Hematopoietic multipotent progenitor cell treated with erythropoietin and hydrocortisone succinate and interleukin-3 and kit ligand, for 17 days (in vitro differentiated cells): ENCODE measurements at places on chromosomes 4 and X.

DNA sequence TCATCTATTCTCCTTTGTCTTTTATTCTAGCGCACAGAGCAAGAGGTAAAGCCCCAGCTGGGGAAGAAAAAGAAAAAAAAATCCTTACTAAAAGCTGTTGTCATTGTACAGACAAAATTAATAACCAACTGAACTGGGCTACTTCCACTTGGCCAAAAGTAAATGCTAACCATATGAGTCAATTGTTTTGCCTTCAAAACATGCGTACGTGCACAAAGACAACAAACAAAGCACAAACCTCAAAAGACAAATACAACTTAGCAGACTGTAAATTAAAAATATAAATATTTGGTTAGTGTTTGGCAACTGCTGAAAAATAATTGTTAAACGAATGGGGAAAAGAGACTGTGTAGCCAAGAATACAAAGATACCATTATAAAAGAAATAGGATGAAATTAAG lies 5.9 kb downstream of the EDA2R start:
- no peak for DNase-seq

DNA sequence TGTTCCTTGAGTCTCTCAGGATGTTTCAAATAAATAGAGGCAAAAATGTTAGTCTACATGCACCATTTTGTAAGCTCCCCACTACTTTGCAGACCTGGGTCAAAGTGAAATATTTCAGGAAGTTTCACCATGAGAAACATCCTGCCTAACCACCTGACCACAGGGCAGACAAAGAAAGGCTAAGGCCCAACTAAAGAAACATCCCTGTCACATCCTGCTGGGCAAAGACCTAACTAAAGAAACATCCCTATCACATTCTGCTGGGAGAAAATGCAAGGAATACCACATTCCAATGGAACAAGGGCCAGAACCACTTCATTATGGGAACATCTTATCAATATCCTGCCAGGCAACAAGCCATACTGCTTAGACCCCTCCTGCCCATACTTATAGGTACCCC lies 1303.4 kb downstream of the TECRL start:
- no peak for DNase-seq

DNA sequence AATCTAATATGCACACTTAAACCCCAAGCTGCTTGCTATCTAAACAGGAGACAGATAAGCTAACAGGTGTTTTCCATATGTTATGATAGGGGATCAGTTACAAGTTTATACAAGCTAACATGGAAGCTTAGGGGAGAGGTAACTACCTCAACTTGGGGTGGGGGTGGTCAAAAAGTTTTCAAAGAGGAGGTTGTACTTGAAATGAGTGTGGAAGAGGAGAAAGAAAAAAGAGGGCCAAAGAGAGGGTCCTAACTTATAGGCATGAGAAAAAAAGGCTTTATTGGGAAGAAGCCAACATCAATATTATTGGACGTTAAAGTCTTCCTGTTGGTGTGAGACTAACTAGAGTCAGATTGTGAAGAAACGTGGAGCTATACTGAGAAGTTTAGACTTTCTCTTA lies 205.9 kb downstream of the NDST4 start:
- no peak for DNase-seq

DNA sequence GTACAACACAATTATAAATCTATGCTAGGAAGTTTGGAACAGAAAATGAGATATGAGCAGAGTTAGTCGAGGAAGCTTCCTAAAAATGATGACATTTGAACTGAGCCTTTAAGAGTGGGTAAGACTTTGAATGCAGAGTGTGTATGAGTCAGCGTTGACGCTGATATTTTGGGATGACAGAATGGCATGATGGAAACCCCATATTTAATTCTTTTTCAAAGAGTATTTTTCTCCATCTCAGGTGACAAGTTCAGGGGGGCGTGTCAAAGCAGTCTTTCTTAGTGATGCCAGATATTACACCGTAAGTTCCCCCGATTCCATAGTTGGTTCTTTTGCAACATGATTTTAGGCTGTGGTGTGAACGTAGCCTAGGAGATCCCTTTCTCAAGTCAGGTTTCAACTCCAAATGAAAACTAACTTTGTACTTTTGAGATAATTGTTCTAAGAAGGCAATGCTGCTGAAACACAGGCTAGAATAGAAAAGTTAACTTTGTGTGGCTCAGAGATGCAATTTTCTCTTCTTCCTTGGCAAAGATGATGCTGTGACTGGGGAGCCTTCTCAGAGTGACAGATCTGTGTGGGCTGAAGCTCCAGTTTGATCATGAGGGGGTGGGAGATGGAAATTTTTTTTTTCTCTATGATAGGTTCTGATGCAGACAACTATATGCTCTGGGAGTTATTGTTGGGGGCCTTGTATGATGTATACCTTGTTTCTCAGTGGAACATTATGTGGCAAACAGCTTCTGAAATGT lies 59.2 kb downstream of the GLUD2 start:
- DNase-seq = no peak

GRCh38 chr4:23083391-23083790 lies 390.7 kb downstream of the GBA3 start:
- DNase-seq = no peak

DNA sequence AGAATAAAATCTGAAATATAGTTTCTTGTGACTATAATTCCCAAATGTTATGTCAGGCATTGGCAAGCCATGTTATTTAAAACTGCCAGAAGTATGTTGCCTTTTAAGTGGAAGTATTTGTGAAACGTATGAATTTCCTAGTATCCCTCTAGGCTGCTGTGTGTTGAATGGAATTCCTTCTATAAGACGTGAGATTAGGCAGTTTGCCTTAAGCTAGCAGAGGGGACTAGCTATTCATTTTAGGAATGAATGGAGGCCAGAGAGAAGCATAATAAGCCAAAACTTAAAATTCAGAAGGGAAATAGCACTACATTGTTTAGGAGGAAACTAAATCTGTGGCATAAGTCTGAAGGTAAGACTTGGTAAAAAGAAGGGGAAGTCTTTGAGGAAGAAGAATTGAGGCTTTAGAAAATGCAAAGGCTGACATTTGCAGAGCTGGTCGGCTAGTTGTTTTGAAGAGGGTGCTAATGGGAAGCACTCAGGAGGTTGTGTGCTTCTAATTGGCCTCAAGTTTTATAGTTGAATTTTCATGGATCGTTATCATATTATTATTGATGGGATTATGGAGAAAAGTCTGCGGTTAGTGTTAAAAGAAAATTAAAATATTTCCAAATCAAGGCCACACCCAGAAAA lies 57.1 kb downstream of the TMEM131L start:
- DNase-seq = no peak

GRCh38 chrX:110504947-110505346 lies 146.3 kb downstream of the RTL9 start:
- DNase-seq = no peak

- no peak for DNase-seq
These were observed 40.0 kb downstream of the RIPPLY1 start for GRCh38 chrX:106862972-106863688.

DNA sequence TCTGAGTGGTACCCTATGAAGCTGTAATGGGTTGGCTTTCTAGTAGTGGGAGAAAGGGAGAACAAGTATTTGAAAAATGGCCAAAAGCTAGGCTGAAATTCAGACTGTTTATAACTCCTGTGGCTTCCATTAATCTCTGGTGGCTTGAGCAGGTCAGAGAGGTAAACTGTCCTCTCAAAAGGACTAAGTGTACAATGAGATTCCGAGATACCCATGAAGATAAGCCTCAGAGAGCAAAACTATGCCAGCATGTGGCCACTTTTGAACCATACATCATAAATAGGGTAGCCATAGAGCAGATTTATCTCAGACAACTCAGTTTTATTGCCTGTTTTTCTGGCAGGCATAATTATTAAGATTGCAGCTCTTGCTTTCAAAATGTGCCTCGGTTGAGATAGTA lies 89.2 kb downstream of the CHRDL1 start:
- no peak for DNase-seq

- DNase-seq = no peak
These were observed 1083.1 kb upstream of the PCDH10 start for GRCh38 chr4:132065940-132066495.

DNA sequence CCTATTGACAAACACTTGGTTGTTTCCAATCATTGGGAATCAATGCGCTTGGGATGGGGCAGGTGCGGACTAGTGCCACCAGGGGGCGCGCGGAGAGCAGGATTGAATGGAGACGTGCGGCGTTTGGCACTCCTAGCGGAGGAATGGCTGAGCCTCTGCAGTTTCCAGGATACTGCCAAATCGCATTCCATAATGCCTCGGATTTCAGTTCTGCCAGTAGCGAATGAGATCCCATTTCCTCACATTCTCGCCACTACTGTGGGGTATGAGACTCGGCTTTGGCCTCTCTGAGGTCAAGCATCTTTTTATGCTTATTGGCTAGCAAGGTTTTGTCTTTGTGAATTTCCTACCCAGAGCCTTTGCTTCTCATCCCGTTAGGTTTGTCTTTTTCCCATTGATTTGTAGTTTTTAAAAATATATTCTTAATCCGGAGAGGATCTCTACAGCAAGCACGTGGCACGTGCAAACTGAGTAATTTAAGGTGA lies 28.7 kb downstream of the CLDN34 start:
- peak; percentile 89 for DNase-seq

DNA sequence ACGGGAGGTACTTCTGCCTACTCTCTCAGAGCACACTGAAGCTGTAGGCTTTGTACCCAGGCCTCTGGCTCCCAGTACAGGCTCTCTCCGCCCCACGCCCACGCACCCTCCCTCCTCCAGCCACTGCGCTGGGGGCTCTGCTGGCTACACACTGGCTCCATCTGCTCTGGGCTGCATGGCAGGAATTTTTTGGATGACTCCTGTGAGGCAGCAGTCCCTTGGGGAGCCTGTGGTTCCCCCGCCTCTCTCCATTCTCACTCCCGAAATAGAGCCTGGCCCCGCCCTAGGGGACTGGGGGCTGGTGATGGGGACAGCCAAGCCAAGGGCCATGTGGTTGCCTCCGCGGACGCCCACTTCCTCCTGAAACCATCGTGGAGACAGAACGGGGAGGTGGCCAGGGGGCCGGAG lies 58.1 kb upstream of the ADRA2C start:
- DNase-seq = no peak

- no peak for DNase-seq
These were observed 50.8 kb downstream of the DTHD1 start for GRCh38 chr4:36332023-36332781.

- DNase-seq = peak; percentile 13
These were observed 69.4 kb upstream of the KIT start for GRCh38 chr4:54588404-54588803.
